RWPE1 (cell line): ENCODE measurements at places on chromosomes 5 and 9.

GRCh38 chr5:5804478-5805233 lies 382.2 kb downstream of the ICE1 start:
- no peak for DNase-seq

GRCh38 chr5:25334350-25334749 lies 689.6 kb upstream of the CDH10 start:
- no peak for DNase-seq

GRCh38 chr5:43192558-43193180 lies 644 bp downstream of the NIM1K start:
- no peak for DNase-seq

GRCh38 chr5:150241298-150242160 lies 48.0 kb downstream of the CAMK2A start:
- DNase-seq: no peak

DNA sequence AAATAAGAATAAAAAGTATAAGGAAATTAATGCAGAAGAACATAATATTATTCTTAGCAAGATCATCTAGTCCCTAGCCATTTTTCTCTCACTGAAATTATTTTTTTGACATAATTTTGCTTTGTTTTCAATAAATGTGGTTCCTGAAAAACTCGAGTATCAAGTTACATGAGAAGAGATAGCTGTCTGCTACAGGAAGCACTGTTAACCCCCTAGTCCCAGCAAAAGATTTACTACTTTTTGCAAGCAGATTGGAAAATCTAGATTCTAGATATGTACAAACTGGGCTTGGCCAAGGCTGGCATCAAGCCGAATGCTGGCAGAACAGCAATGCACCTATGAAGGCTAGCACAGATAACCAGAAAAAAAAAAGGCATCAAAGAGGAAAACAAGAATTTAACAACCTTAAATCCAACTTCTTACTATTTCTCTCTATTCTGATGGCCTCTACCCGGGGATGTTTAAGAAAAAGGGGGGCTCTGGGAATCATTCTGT lies 21.9 kb upstream of the ISCA1 start:
- DNase-seq: no peak

DNA sequence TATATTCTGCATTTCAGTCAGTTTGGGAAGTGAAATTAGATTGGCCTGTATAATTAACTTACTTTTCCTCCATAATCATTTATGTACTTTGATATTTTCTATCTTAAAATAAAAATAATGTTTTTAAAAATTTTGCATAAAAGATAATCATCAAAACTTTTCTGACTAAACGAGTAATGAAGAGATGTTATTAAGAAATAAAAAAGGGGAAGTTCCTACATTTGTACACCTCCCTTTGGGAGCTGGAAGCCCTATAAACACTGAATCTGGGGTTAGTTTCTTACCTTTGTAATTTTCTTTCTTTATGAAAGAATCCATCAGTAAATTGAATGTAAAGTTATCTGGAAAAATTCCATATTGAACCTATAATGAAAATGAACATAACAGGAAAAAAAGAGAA lies 86.2 kb downstream of the MRPS27 start:
- DNase-seq: no peak

GRCh38 chr9:111147041-111147440 lies 108.8 kb upstream of the LPAR1 start:
- no peak for DNase-seq

DNA sequence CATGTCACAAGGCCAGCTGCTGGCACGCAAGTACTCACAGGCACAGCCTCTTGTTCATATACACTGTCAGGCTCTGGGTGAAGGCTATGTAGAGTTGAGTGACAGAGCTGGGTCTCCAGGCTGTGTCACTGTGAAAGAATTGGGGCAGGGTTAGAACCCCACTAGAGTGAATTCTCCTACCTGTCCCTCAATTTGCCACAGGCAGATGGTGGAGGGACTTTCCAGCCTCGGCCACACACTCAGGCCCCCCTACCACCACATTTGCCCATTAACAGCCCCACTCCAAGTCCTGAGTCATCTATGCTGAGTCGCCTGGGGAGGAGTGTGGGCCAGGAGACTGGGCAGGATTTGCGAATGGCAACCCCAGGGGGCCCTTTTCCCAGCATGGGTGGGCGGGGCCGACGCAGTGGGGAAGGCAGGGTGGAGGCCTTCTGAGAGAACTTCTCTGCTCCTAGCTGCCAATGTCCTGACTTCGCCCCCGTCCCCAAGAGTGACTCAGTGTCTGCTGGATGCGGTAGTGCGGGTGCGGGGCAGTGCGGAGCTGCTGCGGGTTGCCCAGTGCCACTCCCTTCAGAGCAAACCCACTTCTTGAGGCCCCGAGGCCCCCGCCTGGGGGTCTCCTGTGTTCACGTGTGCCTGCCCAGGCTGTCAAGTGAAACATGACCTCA lies 50.3 kb upstream of the PSD2 start:
- peak; percentile 60 for DNase-seq

GRCh38 chr9:98374385-98375051 lies 119.1 kb upstream of the TBC1D2 start:
- DNase-seq: peak; percentile 52

DNA sequence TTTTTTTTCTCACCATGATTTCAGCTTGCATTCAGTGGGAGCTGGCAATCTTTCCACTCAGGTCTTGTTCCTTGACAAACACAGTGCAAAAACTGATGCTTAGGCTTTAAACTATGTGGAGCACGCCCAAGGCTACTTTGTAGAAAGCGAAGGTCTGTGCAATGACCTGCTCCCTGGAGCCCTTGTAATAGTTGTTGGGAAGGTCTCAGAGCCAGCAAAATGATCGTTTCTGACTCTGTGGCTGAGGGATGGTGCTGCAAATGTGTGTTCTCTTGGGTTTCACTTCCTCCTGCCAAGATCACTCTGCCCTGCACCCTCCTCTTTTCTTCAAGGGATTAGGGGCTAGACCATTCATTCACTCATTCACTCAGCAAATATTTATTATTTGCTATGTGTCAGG lies 249.7 kb upstream of the MAP3K1 start:
- DNase-seq: no peak

DNA sequence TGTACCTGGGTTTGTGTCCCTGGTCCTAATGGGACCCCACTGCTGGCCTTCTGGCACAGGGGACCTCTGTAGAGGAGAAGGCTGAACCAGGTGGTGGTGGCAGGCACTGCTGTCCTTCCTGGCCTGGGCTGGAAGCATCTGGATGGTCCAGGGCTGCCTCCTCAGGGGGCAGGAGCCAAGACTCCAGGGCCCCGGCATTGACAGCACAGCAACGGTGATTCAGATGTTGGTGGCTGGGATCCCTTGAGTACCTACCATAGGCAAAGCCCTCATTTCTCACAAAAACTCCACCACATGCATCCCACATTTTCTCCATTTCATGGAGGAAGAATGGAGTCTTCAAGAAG lies 15.0 kb downstream of the FGD3 start:
- no peak for DNase-seq

GRCh38 chr9:10104774-10105173 lies 508.0 kb downstream of the PTPRD start:
- DNase-seq: no peak

DNA sequence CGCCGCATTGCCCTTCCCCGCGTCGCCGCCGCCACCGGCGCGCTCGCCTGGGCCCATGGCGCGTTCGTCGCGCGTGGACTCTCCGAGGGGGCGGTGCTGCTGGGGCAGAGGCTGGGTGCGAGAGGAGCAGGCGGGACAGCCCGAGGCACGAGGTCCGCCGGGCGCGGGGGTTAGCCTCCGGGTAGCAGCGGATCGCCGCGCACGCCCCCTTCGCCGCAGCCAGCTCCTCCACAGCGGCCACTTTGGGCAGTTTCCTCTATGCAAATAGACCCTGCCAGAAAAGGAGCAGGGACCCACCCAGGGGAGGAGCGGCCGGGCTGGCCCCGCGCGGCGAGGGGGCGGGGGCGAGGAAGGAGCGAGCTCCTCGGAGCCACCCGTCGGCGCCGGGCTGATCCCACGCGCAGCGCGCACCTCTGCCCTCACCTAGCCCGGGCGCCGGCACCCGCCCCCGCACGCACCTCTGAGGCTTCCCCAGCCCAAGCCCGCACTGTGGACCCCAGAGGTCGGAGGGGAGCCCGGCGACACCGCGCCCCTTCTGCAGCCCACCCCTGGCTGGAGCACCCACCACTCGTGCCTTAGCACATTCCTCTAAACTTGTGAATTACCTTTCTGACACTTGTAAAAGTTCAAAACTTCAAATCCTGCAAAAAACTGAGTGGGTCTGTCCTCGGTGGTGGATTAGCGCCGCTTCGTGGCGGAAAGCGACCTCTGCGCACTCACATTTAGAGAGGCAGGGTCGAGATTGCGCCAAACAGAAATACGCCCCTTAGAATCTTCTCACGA lies at the start of gene COL23A1:
Gene COL23A1 (minus strand): TSS at position 253 of the 783 bp plus-strand sequence.
- DNase-seq: peak; percentile 59

- DNase-seq: no peak
These were observed 1.2 kb upstream of the NELFB start for GRCh38 chr9:137253717-137254623.

DNA sequence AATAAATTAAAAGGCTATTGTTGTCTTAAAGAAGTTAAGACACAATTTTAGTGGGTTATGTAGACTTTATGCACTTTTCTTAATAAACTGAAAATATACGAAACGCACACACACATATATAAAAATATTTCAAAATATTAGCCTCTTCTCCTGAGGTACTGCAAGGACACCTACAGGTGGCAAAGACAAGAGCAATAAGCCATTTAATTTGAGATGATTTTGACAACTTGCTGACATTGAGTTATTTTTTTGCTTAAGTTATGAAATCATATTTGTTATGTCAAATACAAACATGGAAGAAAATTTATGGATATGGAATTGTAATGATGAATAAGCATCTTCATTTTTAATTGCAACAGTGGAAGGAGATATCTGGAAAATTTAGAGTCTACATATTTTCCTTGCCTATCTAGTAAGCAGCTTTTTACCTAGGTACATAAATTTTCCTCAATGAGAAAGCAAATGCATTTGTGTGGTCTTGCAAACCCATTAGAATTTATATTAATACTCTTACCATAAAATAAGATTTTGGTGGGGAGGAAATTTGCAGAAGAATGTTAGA lies 301.6 kb downstream of the ISL1 start:
- peak; percentile 24 for DNase-seq

- DNase-seq: peak; percentile 74
These were observed 34.8 kb upstream of the EFNA5 start for GRCh38 chr5:107705402-107706014.

- DNase-seq: no peak
These were observed 123.5 kb upstream of the TARS1 start for GRCh38 chr5:33317271-33317670.

- DNase-seq: peak; percentile 71
These were observed 288.2 kb upstream of the MAP3K1 start for GRCh38 chr5:56527174-56527573.

DNA sequence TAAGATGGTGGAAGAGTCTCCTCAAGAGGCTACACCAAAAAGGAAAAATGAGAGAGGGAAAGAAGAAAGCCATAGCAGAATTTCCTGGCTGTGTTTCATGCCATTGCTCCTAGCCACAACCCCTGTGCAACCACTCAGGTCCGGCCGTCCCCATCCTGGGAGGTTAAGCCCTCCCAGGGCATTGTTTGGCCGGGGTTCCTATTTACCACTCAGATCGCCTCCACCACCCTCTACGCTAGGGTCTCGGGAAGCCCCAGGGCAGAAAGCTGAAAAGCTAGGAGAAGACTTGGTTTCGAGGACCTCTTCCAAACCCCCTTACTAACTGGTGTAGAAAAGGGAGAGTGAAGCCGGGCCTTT lies 715 bp downstream of the RC3H2 start:
- peak; percentile 54 for DNase-seq

GRCh38 chr9:79196606-79197005 lies 375.2 kb upstream of the TLE4 start:
- DNase-seq: no peak

DNA sequence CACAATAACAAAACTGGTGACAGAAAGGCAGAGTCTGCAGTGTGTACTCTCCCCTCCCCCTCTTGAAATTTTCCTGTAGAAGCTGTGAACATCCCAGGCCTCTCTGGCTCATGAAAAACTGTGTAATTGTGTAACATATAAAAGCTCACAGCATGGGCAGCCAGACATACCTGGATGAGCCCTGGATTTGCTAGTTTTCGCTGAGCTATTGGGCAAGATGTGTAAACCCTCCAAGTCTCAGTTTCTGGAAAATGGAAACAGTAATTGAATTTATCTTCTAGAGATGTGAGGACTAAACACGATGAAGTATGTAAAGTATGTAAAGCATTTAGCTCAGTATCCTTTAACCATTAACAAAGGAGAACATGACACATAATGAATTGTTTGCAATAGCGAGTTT lies 143.2 kb upstream of the ANKH start:
- DNase-seq: no peak

DNA sequence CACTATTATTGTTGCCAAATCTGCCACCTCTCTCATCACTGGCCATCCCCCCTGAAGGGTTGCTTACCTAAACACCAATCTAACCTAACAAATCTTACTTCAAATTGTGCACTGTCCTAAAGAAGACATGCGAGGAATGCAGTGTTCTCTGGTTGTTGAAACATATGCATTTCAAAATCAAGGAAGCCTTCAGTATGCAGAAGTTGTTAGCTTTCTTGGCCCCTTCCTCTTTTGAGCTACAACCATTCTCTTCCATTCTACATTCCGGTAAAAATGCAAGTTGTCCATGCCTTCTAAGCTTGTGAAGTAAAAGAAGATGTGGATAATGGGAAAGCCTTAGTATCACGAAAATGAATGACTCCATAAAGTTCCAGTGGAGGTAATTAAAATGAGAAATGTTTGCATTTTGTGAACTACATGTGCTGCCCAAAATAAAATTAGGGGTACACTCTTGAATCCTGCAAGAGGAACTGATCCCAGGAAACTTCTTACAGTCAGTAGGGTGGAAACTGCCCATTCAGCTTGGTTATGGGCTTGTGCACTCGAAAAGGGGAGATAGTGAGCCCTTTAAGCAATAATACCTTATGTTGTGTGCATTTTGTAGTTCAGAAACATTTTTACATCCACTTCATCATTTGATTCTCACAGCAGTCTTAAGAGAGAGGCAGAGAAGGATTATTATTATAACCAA lies 77.6 kb upstream of the ADRB2 start:
- DNase-seq: no peak

DNA sequence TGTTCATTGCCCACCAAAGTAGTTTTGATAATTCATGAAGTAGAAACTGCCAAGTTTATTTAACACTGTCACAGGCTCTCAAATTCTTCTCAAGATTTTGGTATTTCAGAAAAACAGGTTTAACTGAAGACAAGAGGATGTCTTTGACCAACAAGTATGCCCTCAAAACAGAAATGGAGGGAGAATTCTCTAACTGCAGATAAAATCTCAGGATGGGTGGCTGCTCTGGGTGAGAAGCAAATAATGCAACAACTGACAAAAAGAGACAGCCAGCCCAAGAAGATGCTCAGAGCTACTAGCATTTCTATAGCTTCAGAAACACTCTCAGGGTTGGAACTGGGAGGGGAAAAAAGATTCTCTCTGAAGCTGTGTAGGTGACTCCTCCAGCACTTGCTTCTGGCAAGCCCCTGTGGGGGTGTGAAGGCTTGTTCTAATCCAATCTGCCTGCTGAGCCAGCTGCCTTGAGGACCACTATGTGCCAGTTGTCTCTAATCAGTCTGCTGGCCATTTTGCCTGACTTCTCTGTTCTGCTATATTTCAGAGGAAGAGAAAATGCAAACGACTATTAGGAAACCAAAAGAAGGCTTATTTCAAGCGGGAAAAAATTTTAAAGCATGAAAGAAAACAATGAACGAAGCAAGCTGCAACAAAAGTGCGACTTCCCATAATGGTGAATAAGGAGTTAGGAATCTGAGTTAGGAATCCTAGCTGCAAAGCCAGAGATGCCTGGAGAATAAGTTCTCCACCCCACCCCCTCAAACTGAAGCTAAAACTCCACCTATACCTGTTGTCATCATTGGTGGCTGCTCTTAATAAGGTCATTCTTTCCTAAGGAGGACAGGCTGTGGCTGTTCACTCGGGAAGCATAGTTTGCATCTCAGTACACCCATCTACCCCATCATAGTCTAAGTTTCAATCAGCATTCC lies 147.5 kb downstream of the GNAQ start:
- peak; percentile 90 for DNase-seq
